Right lung (tissue), 10 donors: ENCODE measurements at places on chromosomes 1 and 21.

DNA sequence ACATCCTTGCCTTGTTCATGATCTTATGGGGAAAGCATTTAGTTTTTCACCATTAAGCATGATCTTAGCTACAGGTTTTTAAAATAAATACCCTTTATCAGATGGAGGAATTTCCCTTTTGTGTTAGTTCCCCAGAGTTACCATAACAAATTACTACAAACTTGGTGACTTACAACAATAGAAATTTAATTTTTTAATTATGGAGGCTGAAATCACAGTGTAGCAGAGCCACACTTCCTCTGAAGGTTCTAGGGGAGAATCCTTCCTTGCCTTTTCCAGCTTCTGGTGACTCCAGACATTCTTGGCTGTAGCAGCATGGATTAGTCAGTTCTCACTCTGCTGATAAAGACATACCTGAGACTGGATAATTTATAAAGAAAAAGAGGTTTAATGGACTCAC is 18.5 kb downstream of the MIGA1 start:
- DNase-seq: no peak

DNA sequence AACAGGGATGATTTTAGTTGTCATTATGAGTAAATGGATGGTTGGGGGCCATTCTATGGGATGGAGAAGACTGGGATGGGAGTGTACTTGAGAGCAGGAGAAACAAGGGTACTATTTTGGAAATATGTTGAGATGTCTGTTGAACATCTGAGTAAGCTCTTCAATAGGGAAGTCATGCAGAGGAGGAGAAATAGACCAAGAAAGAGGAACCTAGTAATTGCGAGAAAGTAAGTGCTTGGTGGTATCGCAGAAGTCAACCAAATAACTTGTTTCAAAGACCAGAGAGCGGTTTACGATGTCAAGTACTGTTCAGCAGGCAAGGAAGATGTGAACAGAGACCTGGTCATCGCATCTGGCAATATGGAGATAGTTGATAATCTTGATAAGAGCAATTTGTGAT is 22.4 kb upstream of the CHRM3 start:
- no peak for DNase-seq

GRCh38 chr21:29007810-29008209 is 11.3 kb downstream of the RWDD2B start:
- no peak for DNase-seq

GRCh38 chr1:231590453-231591198 is 36.0 kb upstream of the DISC1 start:
- DNase-seq: peak; percentile 44

DNA sequence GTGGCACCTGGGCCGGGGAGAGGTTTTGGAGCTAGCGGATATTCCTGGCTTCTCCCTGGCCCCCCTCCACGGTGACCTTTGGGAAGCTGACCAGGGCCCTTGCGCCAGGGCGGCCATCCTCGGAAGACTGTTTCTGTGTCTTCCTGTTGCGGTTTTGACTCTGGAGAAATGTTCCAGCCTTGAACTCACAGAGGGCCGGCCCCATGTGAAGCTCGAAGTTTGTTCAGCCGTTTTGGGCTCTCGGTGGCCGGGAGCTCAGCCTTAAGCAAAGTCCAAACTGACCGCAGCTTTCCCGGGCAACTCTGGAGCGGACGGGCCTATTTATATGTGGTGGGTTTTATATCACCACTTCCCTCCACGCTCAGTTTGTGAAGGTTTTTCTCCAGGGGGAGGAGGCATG is 17.0 kb upstream of the WNT4 start:
- DNase-seq: no peak

DNA sequence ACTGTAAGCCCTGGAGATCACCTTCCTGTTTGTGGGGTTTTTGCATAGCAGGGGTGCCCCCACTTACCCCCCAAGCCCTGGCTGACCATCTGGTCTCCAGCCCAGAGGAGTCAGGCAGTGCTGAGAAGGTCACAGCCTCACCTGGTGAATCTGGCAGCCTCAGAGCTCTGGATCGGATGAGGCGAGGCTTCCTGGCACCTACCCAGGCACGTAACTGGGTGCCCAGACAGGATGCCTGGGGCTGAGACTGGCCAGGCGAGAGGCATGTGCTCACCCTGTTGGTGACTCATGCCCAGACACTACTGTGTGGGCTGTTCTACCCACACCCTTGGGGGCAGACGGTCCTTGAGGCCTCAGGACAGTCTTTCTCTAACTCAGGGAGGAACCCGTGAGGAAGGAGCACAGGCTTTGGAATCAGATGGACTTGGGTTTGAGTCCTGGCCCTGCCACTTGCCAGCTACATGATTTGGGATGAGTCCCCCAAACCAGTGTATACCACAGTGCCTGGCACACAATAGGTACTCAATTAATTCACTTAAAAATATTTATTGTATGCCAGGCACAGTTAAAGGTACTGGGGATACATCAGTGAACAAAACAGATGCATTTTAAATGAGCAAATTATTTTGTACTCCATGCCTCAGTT is 15.1 kb upstream of the PADI3 start:
- DNase-seq: no peak

- DNase-seq: no peak
These were observed 123.6 kb upstream of the B3GALT2 start for GRCh38 chr1:193309936-193310475.

DNA sequence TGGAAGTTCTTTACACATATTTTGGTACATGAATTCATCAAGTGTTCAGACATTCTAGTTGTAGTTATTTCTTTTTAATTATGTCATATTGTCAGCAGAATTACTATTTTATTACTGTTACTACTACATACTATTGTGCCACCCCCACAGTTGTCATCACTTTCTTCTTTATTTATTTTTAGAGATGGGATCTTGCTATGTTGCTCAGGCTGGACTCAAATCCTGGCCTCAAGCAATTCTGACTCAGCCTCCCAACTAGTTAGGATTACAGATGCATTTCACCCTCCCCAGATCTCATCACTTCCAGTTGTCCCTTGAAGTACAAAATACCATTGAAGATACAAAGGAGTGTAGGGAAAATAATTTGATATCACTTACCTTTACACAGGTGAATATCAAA is 258.0 kb downstream of the KCTD3 start:
- no peak for DNase-seq

DNA sequence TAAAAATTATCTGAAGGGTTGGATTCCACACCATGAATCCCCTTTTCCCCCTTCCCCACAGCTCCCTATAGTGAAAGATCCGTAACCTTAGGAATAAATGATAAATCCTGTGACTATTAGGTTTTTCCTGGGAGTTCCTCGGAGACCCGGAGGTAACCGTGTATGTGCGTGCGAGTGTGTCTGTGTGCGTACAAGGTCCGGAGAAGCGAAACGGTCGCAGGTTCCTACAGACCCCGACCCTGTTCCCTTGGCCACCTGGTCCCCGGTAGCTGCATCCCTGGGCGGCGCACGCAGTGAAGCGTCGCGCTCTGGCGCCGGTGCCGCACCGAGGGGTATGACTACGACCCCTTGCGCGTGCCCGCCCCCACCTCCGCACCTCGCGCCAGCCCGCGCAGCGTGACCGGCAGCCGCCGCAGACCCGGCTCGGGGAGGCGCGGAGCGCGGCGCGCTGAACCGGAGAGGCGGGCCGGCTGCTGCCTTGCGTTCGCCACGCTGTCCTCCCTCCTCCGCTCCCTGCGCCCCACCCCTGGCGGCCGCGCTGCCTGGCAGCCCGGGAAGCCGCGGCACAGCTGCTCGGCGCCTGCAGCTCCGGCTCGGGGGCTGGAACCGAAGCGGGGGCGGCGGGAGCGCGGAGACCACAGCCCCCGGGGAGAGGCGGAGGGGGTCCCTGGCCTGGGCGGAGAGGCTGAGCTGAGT is at the start of gene AK5:
AK5 (plus strand) TSS at position 529 of the 696 bp plus-strand sequence. CDS start 295 bp downstream, outside the sequence.
- peak; percentile 21 for DNase-seq

- no peak for DNase-seq
These were observed 16.5 kb upstream of the CFHR5 start for GRCh38 chr1:196960854-196961253.

DNA sequence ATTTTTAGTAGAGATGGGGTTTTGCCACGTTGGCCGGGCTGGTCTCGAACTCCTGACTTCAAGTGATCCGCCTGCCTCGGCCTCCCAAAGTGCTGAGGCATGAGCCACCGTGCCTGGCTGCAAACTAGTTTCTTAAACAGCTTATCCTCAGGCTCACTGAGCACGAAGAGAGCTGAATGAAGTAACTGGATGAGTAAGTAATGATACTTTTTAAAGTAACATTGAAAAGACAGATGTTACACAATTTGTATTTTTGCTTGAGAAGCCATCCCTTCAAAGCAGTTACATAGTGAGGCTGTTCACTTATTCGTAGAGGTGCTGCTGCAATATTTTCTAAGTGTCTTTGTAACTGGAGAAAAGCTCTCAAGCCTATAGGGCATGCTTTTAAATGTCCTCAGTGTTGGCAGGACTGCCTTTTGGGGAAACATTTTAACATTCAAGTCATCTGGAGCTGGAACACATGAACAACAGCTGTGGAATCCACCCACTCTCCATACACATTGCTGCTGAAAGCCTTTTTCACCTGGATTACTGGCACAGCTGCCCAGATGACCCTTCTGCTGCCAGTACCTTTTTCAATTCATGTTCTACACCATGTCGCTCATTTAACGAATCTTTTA is 2.7 kb upstream of the YBX1 start:
- no peak for DNase-seq

DNA sequence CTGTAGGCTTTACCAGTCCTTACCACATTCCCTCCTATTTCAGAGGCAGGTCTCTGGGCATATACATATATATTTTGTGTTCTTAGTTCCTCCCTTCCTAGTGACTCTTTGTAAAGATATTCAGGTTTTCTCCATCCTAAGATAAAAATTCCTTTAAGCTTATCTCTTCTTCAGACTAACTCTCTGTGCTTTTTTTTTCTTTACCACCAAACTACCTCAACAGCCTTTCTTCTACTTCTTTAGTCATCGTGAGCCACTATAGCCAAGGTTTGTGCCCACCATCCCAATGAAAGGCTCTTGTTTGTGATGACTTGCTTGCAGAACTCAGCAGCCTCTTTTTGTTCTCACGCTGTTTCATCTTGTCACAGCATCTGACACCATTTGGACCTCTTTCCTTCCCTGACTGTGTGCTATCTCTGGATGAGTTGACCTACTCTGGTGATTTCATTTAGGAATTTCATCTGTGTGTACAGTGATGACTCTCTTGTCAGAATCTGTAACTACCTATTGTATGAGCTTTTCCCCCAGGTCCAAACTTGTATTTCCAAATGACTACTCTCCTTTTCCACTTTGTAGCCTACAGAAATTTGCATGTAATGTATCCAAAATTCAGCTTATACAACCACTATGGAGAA is 59.0 kb upstream of the MACF1 start:
- DNase-seq: no peak
